ENCODE measurements at places on chromosomes 2 and 18.

- no peak for DNase-seq
Observed at GRCh38 chr2:66069937-66070720, 364.8 kb upstream of the MEIS1 start.

- no peak for DNase-seq
Observed at GRCh38 chr2:97774425-97774824, 61.0 kb downstream of the ZAP70 start.

- no peak for DNase-seq
Observed at GRCh38 chr2:25131567-25132298, 36.6 kb downstream of the POMC start.

- DNase-seq = no peak
Observed at GRCh38 chr18:10304853-10305252, 149.6 kb upstream of the APCDD1 start.

DNA sequence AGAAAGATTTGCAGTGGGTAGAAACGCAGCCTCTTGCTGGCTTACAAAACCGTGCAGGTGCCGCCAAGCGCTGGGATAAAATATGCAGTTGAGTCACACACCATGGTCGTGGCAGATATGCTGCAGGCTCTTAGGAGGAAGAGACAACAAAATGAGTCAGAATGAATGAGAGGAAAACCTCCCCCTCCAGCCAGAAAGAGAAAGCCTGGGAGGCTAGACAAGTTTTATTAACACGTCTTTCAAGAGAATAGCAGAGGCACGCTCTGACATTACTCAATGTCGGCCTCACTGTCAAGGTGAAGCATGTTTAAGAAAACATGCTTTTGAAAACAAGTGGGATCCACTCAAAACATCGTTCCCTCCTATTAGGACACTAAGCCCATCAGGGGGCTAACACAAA is 37.1 kb upstream of the ZCCHC2 start:
- no peak for DNase-seq

DNA sequence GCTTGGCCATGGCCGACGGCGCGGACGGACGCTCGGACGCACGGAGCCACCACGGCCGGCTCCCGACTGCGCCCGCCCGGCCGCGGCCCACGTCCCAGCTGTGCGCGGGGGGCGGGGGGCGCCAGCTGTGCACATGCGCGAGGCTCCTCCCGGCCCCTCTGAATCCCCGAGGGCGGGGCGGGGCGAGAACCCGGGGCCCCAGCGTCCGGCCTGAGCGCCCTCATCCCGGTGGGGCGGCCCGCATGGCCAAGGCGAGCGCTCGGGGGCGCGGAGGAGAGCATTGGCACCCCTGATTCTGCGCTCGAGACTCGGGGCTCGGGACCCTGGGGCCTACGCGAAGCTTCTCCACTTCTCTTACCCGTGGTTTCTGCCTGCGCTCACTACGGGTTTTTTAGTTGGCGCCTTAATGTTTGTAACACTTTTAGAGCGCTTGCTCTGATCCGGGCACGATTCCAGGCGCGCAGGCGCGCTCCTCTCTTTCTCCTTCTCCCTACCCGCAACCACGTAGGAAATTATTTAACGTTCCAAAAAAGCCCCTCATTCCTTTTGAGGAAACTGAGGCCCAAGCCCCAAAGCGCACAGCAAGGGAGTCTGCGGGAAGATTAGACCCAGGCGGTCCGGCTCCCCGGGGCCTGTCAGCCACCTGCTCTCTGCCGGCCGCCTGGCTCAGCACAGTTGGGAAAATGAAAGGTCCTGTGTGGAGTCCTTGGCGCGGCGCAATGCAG is at the start of gene PXDN:
Gene PXDN, minus strand, starts transcription at position 70 of the 725 bp plus-strand sequence. Its CDS starts 60 bp downstream, at position 10.
- DNase-seq = no peak

DNA sequence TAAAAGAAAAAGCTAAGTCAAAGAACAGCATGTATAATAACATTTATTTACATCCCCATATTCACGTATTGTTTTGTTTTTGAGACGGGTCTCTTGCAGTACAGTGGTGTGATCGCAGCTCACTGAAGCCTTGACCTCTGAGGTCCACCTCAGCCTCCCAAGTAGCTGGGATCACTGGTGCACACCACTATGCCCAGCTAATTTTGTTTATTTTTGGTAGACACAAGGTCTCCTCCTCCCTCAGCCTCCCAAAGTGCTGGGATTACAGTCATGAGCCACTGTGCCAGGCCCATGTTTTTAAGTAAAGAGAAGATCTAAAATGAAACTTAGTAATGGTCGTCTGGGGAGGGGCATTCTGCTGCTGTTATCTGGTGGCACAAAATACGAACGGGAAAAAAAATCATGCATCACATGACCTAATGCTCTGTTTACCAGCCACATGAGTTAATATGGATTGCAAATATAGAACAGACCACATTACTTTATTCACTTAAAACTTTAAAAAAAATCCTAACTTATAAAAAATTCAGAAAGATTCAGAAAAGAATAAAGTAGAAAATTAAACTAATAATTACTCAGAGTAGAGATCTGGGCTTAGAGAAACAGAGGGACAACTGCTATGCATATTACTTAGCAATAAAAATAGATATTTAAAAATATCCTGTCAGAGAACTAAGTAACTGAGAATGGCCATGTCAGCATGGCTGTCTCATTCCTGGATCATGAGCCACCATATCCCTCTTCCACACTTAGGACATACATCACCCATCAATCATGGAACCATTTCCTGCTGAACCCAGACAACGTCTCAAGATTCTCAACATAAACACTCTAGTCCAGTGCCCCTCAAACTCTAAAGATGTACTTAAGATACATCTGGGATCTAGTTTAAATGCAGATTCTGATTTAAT is 7.3 kb downstream of the MMADHC start:
- DNase-seq = no peak

GRCh38 chr18:62324917-62325805 is at the start of gene TNFRSF11A:
TSS of gene TNFRSF11A (plus strand) at chr18:62325310. CDS start at chr18:62325353, 43 bp downstream.
- peak; percentile 56 for DNase-seq

- DNase-seq = no peak
Observed at GRCh38 chr2:73208258-73208657, 5.8 kb upstream of the SMYD5 start.

DNA sequence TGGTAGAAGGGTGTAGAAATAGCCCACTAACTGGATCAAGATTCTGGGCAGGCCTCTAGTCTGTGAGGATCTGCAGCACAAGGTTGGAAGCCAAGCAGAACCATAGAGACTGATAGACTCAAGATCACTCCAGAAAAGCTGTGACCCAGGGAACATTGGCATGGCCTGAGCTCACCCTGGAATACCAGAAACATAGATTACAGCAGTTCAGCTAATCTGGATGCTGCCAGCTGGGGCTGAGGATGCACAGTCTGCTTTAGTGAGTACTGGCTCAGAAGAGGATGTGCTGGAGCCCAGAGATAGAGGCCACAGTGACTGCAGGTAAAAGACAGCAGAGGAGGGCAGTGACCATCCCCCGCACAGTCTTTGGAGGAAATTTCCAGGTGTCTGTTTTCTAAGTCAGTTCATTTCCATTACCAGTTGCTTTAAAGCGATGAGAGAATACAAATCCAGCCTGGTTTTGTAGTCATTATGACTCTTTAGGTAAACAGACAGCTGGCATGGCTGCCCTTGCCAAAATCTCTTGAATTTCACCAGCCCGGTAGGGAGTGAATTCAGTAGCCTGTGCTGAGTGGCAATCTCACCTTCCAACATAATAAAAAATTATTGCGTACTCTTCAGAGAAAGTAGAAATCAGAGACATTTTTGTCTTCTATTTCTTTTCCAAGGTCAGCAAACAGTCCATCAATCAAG is 119.2 kb downstream of the ANTXR1 start:
- DNase-seq = no peak

DNA sequence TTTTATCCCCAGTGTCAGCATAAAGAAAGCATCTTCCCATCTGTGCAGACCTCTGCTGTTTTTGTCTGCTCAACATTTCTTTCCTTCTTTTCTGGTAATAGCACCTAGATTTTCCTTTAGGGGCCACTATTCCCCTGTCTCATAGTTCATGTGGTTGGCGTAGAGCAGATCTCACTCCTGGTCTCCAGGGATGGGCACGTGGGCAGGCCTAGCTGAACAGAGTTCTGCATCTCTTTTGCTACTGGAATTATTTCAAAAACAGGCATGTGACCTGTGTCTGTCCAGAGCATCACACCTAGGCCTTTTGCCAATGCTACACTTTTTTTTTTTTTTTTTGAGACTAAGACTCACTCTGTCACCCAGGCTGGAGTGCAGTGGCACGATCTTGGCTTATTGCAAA is 17.7 kb upstream of the ICOS start:
- no peak for DNase-seq

- no peak for DNase-seq
Observed at GRCh38 chr2:234977228-234977679, 25.4 kb downstream of the SH3BP4 start.

- no peak for DNase-seq
Observed at GRCh38 chr2:140506606-140507005, 1624.2 kb downstream of the LRP1B start.

- DNase-seq = no peak
Observed at GRCh38 chr2:71507476-71507875, 54.1 kb downstream of the DYSF start.
